ENCODE measurements at places on chromosomes 3 and 15. TPM values are rescaled to one million over a fixed set of nuclear protein-coding genes. Genes with fewer than 3 reads are reported as not detected.

JMJD7 gene
- total RNA-seq = 0.63 TPM

MLF1 gene
- total RNA-seq = 24.7 TPM

CLDN18 gene
- total RNA-seq = not detected

STRA6 gene
- 3.1 TPM for total RNA-seq

UCN2 gene
- not detected for total RNA-seq

COL6A5 gene
- not detected for total RNA-seq

UQCC5 gene
- 5.0 TPM for total RNA-seq

NCBP2 gene
- total RNA-seq = 84.2 TPM

BLM gene
- 5.6 TPM for total RNA-seq

ALDH1A3 gene
- 0.63 TPM for total RNA-seq

HHATL gene
- total RNA-seq = 1.3 TPM

SPINK8 gene
- not detected for total RNA-seq

ZNF774 gene
- total RNA-seq = 11.6 TPM

CCR9 gene
- total RNA-seq = not detected

ACKR4 gene
- total RNA-seq = not detected

GRK7 gene
- 0.31 TPM for total RNA-seq

CP gene
- total RNA-seq = 0.94 TPM
